Sigmoid colon (tissue), 7 donors: ENCODE measurements at places on chromosomes 13 and 19.

GRCh38 chr19:1481224-1481892 lies 2.3 kb upstream of the C19orf25 start:
- H3K36me3 ChIP-seq, result no peaks in the 10 kb centered on the region
- H3K27ac ChIP-seq, result no peak overlapping the region
- H3K27me3 ChIP-seq, result no peaks in the 10 kb centered on the region
- peaks cover 22% of the 10 kb centered on the region for H3K4me1 ChIP-seq

DNA sequence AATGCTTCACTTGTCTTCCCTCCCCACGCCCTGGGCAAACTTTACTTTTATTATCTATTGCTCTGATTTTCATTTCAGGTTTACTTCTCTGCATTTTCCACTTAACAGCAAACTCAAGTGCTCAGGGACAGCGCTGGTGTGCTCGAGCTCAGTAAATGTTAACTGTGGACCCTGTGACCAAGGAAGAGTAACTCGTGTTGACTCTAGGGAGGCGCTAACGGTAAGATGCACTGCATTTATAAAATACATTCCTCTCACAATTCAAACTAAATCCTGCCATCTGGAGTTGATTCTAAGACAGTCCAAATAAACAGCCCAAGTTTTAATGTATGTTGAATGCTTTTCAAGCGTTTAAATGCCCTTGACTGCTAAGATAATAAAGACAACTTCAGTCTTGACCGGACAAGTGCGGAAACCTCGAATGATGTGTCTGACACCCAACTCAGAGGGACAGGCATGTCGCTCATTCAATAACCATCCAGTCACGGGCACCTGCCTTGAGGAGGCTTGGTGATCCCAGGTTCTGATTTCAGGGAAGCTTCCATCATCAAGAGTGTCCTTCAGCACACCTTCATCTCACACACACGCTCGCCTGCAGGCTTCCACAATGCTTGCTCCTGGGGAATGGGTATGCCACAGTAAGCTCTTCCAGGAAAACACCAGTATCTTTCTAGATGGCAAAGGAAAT lies 93.2 kb downstream of the STK24 start:
- peak overlapping the region; percentile 84 for H3K27ac ChIP-seq
- no peaks in the 10 kb centered on the region for H3K36me3 ChIP-seq
- no peaks in the 10 kb centered on the region for H3K27me3 ChIP-seq
- H3K4me1 ChIP-seq, result peaks cover 100% of the 10 kb centered on the region
- no peak for DNase-seq

DNA sequence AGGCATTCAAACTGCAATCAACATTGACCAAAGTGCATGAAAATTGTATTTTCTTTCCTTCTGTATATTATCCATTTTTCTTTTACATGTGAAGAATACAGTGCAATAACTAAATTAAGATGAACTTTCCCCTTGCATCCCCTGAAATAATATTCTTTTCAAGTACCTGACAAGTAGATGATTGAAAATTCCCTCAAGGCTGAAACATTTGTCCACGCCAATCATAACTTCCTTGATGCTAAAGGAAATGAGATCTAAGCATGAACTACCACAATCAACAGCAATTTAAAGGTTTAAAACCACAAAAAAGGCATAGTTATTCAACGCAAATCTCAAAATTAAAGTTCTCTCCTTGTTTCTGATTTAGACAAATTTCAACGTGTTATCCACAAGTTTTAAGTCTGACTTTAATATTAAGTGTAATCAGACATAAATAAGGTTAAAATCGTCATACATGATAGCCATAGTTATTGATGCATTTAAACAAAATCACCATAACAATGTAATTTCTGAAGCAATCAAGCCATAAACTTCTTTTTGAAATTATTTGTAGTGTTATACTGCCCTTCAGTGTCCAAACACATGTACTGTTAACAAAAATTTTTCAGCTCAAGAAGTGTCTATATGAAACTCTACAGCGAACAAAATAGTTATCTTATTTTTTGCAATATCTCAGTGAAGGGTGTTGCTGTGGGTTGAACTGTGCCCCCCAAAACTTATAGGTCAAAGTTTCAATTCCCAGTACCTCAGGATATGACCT lies 169.5 kb downstream of the DCLK1 start:
- no peak overlapping the region for H3K4me3 ChIP-seq
- no peak for DNase-seq
- peaks cover 27% of the 10 kb centered on the region for H3K4me1 ChIP-seq
- no peaks in the 10 kb centered on the region for H3K36me3 ChIP-seq
- H3K27me3 ChIP-seq, result no peaks in the 10 kb centered on the region

GRCh38 chr13:36839981-36840380 lies 21.0 kb downstream of the RFXAP start:
- H3K27me3 ChIP-seq, result no peaks in the 10 kb centered on the region
- no peak overlapping the region for H3K4me3 ChIP-seq
- H3K27ac ChIP-seq, result no peak overlapping the region
- DNase-seq, result no peak
- no peaks in the 10 kb centered on the region for H3K4me1 ChIP-seq

- DNase-seq, result no peak
- no peak overlapping the region for H3K4me3 ChIP-seq
- H3K36me3 ChIP-seq, result no peaks in the 10 kb centered on the region
These were observed 42.2 kb upstream of the KCTD4 start for GRCh38 chr13:45243077-45243476.

- no peak for DNase-seq
- H3K27ac ChIP-seq, result peak overlapping the region; percentile 49
- H3K36me3 ChIP-seq, result no peaks in the 10 kb centered on the region
- H3K4me3 ChIP-seq, result no peak overlapping the region
These were observed 82.3 kb downstream of the RNASEH2B start for GRCh38 chr13:50991579-50992521.

DNA sequence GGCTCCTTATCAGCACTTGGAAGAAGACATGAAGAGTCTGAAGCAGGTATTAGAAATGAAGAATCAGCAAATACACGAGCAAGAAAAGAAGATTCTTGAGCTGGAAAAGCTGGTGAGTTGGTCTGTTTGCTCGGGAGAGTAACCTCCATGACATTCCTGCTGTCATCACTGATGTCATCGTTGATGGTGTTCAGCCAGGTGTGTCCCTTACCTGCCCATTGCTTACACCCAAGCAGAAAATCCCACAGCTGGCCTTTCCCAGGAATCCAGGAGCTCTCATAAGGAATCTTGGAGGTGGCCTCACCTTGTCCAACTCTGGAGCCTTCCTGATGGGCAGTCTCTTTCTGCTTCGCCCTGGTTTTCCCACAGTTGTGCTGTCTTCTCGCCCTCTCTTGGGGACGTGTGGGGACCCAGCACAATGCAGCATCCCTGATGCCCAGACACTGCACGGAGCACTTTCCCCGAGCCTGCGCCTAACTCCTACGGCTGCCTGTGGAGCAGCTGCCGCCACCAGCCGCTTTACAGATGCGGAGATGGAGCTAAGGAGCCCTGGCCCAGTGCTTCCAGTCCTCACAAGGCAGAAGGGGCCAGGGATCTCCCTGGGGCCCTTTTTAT lies 97.0 kb downstream of the SLC7A1 start:
- no peak overlapping the region for H3K27ac ChIP-seq
- H3K4me1 ChIP-seq, result no peaks in the 10 kb centered on the region
- no peaks in the 10 kb centered on the region for H3K36me3 ChIP-seq
- H3K4me3 ChIP-seq, result no peak overlapping the region

DNA sequence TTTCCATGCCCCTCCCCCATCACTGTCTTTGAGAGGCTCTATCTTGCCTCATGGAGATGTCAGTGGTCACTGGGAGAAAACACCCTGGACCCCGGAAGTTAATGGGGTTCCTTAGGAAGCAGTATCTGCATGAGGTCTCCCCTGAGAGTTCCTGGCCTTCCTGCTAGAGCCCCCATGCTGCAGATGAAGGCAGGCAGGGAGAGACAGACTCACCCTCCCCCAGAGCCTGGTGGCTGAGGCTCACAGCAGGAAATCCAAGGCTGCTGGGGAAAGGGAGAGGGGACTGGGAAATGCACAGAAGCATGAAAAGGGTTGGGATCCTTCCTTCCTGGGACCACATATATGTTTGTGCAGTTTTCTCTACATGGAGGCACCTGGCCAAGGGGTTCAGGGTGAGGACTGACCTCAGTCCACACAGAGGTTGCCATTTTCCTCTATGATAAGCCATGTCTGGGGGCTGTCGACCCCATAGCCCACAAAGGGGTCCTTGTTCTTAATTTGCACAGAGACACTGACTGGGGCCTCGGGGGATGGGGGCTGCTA lies 95.4 kb downstream of the RNASEH2B start:
- no peak overlapping the region for H3K4me3 ChIP-seq
- peak; percentile 38 for DNase-seq
- H3K27me3 ChIP-seq, result no peaks in the 10 kb centered on the region
- H3K4me1 ChIP-seq, result no peaks in the 10 kb centered on the region
- H3K27ac ChIP-seq, result no peak overlapping the region
- no peaks in the 10 kb centered on the region for H3K36me3 ChIP-seq

- H3K4me3 ChIP-seq, result no peak overlapping the region
- H3K36me3 ChIP-seq, result no peaks in the 10 kb centered on the region
- H3K4me1 ChIP-seq, result peaks cover 12% of the 10 kb centered on the region
- DNase-seq, result no peak
- no peak overlapping the region for H3K27ac ChIP-seq
- H3K27me3 ChIP-seq, result no peaks in the 10 kb centered on the region
These were observed 119.5 kb downstream of the EFNB2 start for GRCh38 chr13:106415971-106416370.

GRCh38 chr19:55669418-55670279 lies 5.4 kb upstream of the EPN1 start:
- no peaks in the 10 kb centered on the region for H3K27me3 ChIP-seq
- H3K27ac ChIP-seq, result no peak overlapping the region
- peaks cover 8% of the 10 kb centered on the region for H3K4me1 ChIP-seq
- H3K36me3 ChIP-seq, result peaks cover 71% of the 10 kb centered on the region
- no peak overlapping the region for H3K4me3 ChIP-seq

DNA sequence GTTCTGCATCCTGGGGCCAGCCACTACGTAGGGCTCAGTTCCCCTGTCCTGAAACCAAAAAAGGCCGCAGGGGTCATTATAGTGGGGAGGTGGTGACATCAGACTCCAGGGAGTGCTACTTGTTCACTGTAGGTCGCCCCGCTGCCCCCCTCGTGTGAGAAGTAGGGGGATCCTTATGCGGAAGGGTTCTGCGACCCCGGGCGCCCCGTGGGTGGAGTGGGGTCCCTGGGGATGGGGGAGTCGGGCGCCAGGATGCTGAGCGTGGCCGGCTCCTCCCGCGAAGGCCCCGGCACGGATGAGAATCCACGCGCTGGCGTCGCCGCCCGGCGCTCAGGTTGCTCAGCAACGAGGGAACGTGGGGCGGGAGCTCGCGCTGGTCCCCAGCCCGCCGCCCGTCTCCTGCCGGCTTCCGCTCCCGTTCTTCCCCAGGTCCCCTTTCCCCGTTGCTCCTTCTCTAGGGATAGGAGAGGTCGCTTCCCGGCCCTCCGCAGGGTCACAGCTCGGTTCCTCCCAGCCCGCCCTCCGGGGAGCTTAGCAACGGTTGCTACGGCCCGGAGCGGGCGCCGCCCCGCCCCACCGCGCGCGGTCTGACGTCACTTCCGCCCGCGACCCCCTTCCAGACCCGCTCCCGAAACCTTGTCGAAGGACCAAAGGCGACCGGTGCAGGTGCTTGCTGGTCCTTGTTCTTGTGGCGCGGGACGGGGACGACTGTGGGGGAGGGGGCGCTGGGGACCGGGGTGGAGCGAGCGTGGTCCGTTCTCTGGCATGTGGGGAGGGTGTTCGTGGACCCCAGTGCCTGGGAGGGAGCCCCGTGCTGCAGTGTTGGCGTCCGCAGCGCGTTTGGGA lies at the start of gene NAT14:
TSS of gene NAT14 (plus strand) at position 596 of the 846 bp plus-strand sequence. CDS start 521 bp downstream, outside the sequence.
- peak within 1 kb of the TSS; percentile 94 for H3K27ac ChIP-seq
- peaks cover 58% of the 10 kb centered on the region for H3K4me1 ChIP-seq
- peak within 1 kb of the TSS; percentile 65 for H3K4me3 ChIP-seq
- peak; percentile 82 for DNase-seq
- H3K27me3 ChIP-seq, result no peaks in the 10 kb centered on the region

- no peaks in the 10 kb centered on the region for H3K36me3 ChIP-seq
- DNase-seq, result no peak
- peak overlapping the region; percentile 35 for H3K4me3 ChIP-seq
- H3K27me3 ChIP-seq, result no peaks in the 10 kb centered on the region
These were observed 3.6 kb upstream of the TNFAIP8L1 start for GRCh38 chr19:4635754-4636116.

DNA sequence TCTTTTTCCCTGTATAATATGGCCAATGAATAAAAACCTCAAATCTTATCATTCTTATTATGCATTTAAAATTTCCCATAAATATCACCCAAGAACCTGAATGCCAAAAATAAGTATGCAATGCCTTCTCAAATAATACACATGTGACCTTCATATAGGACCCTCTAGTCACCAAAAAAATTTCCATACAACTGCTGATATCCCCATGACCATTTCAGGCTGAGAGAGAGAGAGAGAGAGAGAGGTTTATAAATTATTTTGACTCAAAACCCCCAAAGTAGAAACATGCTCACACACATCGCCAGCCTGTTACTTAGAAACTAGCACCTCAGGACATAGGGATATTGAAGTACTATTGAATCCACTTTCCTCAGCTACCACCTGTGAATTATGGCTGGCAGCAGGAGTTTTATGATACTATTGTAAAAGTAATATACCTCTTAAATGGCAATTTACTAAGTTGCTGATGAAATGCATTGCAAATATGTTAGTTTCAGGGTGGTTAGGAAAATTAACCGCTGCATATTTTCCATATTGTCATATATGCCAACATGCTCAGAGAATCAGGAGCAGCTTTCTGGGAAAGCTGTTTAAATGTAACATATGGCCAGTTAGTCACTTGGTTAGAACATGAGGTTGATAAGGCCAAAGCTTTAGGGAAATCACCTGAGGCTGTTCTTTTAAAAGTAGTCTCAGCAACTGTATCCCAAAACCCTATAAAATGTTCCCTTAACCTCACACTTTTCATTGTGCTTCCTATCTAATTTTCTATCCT lies 230.8 kb downstream of the DCT start:
- no peaks in the 10 kb centered on the region for H3K4me1 ChIP-seq
- no peak overlapping the region for H3K27ac ChIP-seq
- H3K4me3 ChIP-seq, result no peak overlapping the region
- no peaks in the 10 kb centered on the region for H3K36me3 ChIP-seq

DNA sequence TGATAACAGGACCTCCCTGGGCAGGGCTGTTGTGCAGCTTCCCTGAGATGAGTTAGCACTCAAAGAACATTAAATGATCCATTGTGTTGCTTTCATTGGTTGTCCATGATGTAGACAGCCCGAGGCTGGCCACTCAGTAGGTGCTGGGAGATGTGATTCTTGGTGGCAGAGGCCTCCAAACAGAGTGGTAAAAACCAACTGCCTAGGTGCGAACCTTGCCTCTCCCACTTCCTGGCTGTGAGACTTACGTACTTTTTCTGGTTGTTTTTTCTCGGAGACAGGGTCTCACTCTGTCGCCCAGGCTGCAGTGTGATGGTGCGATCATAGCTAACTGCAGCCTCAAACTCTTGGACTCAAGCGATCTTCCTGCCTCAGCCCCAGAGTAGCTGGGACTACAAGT lies 6.2 kb downstream of the SARS2 start:
- H3K27me3 ChIP-seq, result no peaks in the 10 kb centered on the region
- no peak overlapping the region for H3K27ac ChIP-seq
- no peaks in the 10 kb centered on the region for H3K36me3 ChIP-seq
- no peak for DNase-seq

DNA sequence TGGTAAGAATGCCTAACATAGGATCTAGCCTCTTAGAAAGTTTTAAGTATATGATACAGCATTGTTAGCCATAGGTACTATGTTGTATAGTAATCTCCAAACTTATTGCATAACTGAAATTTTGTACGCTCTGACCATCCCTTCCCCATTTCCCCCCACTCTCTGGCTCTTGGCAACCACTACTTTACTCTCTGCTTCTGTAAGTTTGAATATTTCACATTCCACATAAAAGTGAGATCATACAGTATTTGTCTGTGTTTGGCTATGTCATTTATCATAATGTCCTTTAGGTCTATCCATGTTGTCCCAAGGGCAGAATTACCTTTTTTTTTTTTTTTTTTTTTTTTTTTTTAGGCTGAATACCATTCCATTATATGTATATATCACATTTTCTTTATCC lies 396.9 kb downstream of the DLEU7 start:
- DNase-seq, result no peak
- no peaks in the 10 kb centered on the region for H3K27me3 ChIP-seq
- H3K27ac ChIP-seq, result no peak overlapping the region
- H3K4me3 ChIP-seq, result no peak overlapping the region
